ENCODE measurements at places on chromosomes 5 and 9.

DNA sequence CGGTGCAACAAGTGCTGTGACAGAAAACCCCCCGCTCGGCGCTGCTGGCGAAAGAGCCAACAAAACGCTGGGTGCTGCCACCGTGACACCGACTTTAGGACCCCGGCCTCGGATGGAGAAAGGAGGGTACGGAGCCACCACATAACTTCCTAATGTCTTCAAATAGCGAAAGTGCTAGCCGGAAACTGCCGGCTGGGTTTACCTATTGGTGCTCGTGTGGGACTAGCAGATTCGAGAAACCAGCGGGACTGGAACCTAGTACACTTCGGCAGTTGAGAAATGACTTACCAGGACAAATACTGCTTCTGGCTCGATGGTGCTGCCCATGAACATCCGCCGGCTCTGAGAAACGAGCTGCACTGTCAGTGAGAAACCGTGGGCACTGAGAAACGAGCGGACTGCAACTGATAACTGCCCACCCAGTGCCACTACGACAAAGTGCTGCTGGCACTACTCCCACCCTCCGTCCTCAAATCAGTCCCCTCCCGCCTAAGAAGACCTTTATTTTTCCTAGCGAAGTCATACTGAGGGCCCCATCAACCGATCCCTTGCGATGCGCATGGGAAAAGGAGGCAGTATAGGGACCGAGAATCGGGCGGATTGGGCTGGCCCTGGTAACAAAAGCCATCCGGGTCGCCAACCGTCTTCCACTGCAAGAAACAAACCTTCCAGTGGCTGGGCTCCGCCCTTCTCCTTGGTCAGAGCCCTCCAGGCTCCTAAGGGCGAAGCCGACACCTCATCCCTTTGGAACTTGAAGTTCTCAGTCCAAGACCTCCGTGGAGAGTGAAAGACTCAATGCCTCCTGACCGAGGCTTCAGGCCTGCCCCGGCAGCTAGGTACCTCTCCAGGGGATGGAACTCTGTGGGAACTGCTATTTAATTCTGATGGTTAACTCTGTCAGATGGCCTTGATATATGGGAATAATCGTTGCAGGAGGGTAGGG, 27.0 kb upstream of the ANXA2R start:
- peak; percentile 84 for DNase-seq

GRCh38 chr5:107389775-107390148, 281.0 kb downstream of the EFNA5 start:
- no peak for DNase-seq

DNA sequence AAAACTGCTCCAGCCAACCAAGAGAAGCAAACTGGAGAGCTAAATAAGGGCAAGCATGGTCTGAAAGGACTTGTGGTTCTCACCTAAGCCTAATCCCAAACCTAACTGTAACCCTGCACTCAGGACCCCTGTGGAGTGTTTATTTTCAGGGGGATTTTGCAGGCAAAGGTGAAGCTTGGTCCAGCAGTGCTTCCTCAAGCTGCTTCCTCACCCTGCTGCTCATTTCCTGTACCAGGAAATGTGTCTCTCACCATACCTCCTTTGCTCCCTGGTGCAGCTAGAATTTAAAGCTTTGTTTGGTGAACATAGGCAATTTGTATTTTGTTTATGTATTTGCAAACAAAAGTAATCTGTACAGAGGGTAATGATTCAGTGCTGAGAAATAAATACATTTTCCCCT, 50.2 kb downstream of the CARTPT start:
- DNase-seq: no peak

- no peak for DNase-seq
Observed at GRCh38 chr9:11366585-11367129, 753.9 kb upstream of the PTPRD start.

GRCh38 chr9:8917956-8918739, 1118.6 kb upstream of the DMAC1 start:
- DNase-seq: no peak

GRCh38 chr5:83256091-83256780, 178.9 kb downstream of the XRCC4 start:
- no peak for DNase-seq

- DNase-seq: no peak
Observed at GRCh38 chr5:8068078-8068477, 199.1 kb downstream of the MTRR start.

- DNase-seq: no peak
Observed at GRCh38 chr5:135308245-135308644, 90.8 kb downstream of the MACROH2A1 start.
